Endodermal cell (in vitro differentiated cells): ENCODE measurements at places on chromosomes 11 and 22. TPM values are rescaled to one million over a fixed set of nuclear protein-coding genes. Genes with fewer than 3 reads are reported as not detected.

DNA sequence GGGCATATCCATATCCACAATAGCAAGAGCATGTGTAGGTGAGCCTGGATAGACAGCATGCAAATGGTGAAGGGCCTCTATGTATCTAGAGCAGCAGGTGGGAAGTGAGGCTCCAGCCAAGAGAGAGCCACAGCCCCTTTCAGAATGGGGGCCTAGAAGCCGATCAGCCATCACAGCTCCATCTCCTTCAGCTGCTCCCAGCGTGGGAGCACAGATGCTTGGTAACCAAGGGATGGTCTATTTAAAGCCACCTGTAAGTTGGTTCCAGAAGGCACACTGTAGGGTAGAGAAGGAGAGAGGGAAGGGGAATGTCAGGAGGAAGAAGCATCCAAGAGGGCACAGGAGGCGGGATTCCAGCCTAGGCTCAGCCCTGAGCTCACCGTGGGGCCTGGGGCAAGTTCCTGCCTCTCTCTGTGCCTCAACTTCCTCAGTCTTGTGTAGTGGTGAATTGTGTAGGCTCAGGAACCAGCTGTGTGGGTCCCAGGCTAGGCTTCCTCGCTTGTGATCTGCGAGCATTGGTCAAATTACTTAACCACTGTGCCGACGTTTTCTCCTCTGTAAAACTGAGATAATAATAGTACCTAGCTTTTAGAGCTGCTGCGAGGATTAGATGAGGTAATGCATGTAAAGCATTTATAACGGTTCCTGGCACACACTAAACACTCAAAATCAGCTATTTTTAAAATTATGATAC, 122.9 kb upstream of the NAV2 start:
- H3K27me3 ChIP-seq = no peaks in the 10 kb centered on the region
- no peak overlapping the region for H3K4me3 ChIP-seq
- H3K27ac ChIP-seq = no peak overlapping the region
- no peaks in the 10 kb centered on the region for H3K36me3 ChIP-seq
- no peak for DNase-seq
- H3K4me1 ChIP-seq = no peaks in the 10 kb centered on the region

DNA sequence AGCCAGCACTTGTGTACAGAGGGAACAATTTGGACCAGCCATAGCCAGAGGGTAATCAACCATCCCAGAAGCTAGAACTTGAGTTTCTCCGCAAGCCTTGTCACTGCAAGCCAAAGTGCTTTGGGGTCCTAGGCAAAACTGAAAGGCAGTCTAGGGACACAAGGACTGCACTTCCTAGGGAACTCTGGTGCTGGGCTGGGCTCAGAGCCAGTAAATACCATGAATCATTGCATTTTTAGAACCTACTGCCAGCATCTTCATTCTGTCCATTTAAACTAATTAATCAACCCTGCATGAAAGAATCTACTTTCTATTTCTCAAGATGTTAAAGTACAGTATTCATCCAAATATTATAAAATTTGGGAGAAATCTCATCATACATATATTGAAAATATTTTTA, 20.0 kb downstream of the PATE3 start:
- H3K4me3 ChIP-seq = no peak overlapping the region
- no peaks in the 10 kb centered on the region for H3K27me3 ChIP-seq
- no peak for DNase-seq

DNA sequence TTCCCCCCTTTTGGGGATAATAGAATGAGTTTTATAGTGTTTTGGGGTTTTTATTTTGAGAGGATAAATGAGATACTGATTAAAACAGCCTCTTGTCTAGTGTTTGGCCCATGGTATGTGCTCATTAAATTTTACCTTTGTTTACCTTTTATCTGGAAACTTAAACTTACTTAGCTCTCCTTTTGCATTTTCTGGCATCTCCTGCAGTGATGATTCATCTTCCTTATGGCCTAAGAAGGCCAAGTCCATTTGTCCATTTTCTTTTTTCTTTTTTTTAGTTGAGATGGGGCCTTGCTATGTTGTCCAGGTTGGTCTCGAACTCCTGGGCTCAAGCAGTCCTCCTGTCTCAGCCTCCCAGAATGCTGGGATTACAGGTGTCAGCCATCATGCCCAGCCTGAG, 156.3 kb downstream of the COMMD9 start:
- no peak overlapping the region for H3K27ac ChIP-seq
- H3K4me3 ChIP-seq = no peak overlapping the region
- peaks cover 14% of the 10 kb centered on the region for H3K4me1 ChIP-seq
- DNase-seq = no peak
- H3K27me3 ChIP-seq = no peaks in the 10 kb centered on the region
- H3K36me3 ChIP-seq = peaks cover 16% of the 10 kb centered on the region

- H3K36me3 ChIP-seq = peaks cover 33% of the 10 kb centered on the region
- H3K4me3 ChIP-seq = no peak overlapping the region
- peaks cover 22% of the 10 kb centered on the region for H3K4me1 ChIP-seq
- no peaks in the 10 kb centered on the region for H3K27me3 ChIP-seq
- no peak overlapping the region for H3K27ac ChIP-seq
Measured at GRCh38 chr11:102168481-102168880, 58.2 kb downstream of the YAP1 start.

DNA sequence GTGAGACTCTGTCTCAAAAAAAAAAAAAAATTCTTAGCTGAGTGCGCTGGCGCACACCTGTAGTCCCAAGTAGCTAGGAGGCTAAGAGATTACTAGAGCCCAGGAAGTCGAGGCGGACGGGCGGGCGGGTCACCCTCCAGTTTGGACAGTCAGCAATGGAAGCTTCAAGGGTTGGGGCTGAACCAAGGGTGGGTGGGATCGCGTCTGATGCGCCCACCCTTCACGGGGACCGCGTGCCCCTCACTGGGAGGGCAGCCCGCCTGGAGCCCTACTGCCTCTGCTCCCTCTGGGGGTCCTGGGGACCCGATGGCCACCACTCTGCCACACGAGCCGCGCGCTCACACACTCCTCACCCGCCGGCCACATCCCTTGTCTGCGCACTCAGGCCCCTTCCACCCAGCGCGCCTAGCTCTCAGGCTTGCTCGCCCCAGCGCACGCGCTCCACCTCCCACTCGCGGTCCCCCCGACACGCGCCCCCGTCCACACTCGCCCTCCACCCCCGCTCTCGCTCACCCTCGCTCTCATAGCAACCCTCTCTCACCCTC, 494 bp downstream of the CHID1 start:
- H3K4me3 ChIP-seq = peak overlapping the region; percentile 83
- no peak for DNase-seq
- peaks cover 6% of the 10 kb centered on the region for H3K4me1 ChIP-seq
- no peak overlapping the region for H3K27ac ChIP-seq
- H3K36me3 ChIP-seq = peaks cover 6% of the 10 kb centered on the region

DNA sequence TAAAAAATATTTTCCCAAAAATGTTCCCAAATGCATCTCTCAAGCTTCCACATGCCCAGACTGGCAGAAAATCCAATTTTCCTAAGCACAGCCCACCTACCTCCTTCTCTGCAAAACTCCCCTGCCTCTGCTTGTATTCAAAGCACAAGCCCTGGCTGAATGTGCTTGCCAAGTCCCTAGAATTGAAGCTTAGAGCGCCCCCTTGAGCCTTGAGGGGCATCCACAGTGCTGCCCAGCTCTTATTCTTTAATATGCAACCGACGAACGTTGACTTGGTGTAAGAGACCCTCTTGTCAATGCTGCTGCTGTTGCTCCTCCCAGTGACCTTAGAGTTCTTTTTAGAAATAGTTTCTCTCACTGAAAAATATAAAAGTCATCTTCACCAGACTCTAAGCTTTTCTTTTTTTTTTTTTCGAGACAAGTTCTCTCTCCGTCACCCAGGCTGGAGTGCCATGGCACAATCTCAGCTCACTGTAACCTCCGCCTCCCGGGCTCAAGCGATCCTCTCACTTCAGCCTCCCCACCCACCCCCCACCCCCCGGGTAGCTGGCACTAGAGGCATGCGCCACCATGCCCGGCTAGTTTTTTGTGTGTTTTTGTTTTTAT, 63.5 kb upstream of the CAPRIN1 start:
- no peaks in the 10 kb centered on the region for H3K36me3 ChIP-seq
- no peaks in the 10 kb centered on the region for H3K27me3 ChIP-seq
- H3K4me3 ChIP-seq = no peak overlapping the region

- H3K36me3 ChIP-seq = no peaks in the 10 kb centered on the region
- no peak for DNase-seq
- no peak overlapping the region for H3K27ac ChIP-seq
Measured at GRCh38 chr22:38172832-38173640, 8.6 kb downstream of the PLA2G6 start.

- no peaks in the 10 kb centered on the region for H3K27me3 ChIP-seq
- peaks cover 7% of the 10 kb centered on the region for H3K4me1 ChIP-seq
- peak; percentile 71 for DNase-seq
Measured at GRCh38 chr22:35838855-35839576, 121.3 kb downstream of the APOL5 start.

GRCh38 chr11:3849297-3849874, 6.1 kb upstream of the STIM1 start:
- H3K27me3 ChIP-seq = no peaks in the 10 kb centered on the region
- no peaks in the 10 kb centered on the region for H3K36me3 ChIP-seq
- no peak overlapping the region for H3K27ac ChIP-seq
- no peaks in the 10 kb centered on the region for H3K4me1 ChIP-seq

DNA sequence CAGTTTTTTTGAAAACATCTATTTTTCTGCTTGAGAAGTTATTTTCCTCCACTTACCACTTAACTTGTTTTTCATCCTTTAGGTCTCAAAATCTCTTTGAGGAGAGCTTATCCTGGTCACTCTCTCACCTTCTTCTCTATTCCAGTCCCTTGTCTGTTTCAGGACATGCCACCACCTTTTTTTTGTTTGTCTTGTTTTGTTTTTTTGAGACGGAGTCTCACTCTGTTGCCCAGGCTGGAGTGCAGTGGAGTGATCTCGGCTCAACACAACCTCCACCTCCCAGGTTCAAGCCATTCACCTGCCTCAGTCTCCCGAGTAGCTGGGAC, 4.6 kb upstream of the BCL2L13 start:
- H3K27me3 ChIP-seq = no peaks in the 10 kb centered on the region
- H3K27ac ChIP-seq = no peak overlapping the region
- DNase-seq = no peak
- H3K4me1 ChIP-seq = no peaks in the 10 kb centered on the region
- H3K4me3 ChIP-seq = no peak overlapping the region

- H3K4me3 ChIP-seq = peak overlapping the region; percentile 92
- no peak for DNase-seq
- H3K27me3 ChIP-seq = peaks cover 7% of the 10 kb centered on the region
- no peak overlapping the region for H3K27ac ChIP-seq
- peaks cover 39% of the 10 kb centered on the region for H3K4me1 ChIP-seq
Measured at GRCh38 chr11:128520888-128521681, 66.3 kb downstream of the ETS1 start.

GRCh38 chr11:102144357-102145355, 34.4 kb downstream of the YAP1 start:
- no peak for DNase-seq
- no peak overlapping the region for H3K4me3 ChIP-seq
- H3K4me1 ChIP-seq = peaks cover 3% of the 10 kb centered on the region

- H3K27ac ChIP-seq = no peak overlapping the region
- H3K27me3 ChIP-seq = no peaks in the 10 kb centered on the region
Measured at GRCh38 chr11:62702246-62702645, 5.0 kb downstream of the BSCL2 start.

DNA sequence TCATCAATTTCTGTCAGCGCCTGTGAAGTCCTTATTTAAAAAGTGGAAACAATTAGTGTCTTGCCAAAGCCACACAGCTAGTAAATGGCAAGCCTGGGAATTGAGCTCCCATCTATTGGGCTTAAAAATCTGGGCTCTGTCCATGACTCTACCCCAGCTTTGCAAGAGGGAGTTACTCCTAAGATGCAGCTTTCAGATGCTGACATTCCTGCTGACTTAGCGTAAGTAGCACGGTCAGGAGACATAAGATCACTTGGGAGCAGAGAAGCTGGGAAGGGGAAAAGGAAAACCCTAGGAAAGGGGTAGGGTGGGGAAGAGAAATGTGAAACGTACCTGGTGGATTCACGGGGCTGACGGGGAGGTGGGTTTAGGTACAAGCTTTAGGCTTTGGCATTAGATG, 36.0 kb upstream of the OR4B1 start:
- no peaks in the 10 kb centered on the region for H3K4me1 ChIP-seq
- DNase-seq = no peak
- H3K36me3 ChIP-seq = no peaks in the 10 kb centered on the region

- peaks cover 19% of the 10 kb centered on the region for H3K4me1 ChIP-seq
- no peaks in the 10 kb centered on the region for H3K27me3 ChIP-seq
- no peaks in the 10 kb centered on the region for H3K36me3 ChIP-seq
- no peak for DNase-seq
Measured at GRCh38 chr11:102464037-102464436, 11.5 kb upstream of the TMEM123 start.

- peaks cover 12% of the 10 kb centered on the region for H3K4me1 ChIP-seq
- H3K27ac ChIP-seq = no peak overlapping the region
- H3K36me3 ChIP-seq = no peaks in the 10 kb centered on the region
- H3K27me3 ChIP-seq = no peaks in the 10 kb centered on the region
Measured at GRCh38 chr11:11290354-11290753, 62.7 kb downstream of the CSNK2A3 start.

DNA sequence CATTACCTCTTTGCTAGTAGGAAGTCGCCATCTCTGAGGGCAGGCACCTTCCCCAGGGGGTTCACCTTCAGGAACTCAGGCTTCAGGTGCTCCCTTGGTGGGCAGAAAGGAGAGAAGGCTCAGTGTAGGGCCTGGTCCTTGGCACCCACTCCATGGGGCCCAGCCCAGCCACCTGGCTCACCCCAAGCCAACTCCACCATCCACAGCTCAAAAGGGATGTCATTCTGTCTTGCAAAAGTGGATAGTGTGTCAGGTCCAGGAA, 2.7 kb upstream of the GSTT4 start:
- no peak for DNase-seq
- H3K27me3 ChIP-seq = no peaks in the 10 kb centered on the region
- no peak overlapping the region for H3K27ac ChIP-seq

DNA sequence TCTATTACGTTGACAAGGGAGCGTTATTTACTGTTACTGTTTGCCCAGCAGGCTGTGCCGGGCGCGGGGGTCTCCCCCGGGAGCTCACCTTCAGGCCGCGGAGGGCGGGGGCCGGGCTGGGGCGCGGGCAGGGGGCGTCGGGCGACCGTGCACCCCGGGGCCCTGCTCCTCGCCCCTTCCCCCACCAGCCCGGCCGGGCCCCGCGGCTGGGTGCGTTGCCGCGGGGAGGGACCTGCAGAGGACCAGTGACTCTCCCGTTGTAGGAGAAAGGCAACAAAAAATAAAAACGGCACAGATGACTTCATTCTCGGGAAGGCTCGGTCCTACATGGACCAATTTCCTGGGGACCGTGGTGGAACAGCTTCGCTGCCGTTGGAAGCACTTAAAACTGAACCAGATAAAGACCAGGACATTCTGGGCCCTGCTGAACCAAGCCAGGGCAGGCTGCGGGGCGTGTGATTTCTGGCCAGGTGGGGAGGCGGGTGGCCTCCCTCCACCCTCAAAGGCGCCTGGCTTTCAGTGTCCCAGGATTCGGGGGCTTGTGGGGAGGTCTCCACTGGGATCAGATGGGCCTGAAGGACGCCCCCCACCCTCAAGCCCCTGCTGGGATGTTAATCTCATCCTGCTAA, 57.4 kb downstream of the IGLL1 start:
- H3K27ac ChIP-seq = peak overlapping the region; percentile 100
- no peaks in the 10 kb centered on the region for H3K27me3 ChIP-seq
- no peak overlapping the region for H3K4me3 ChIP-seq
- peaks cover 17% of the 10 kb centered on the region for H3K4me1 ChIP-seq
- no peaks in the 10 kb centered on the region for H3K36me3 ChIP-seq
- DNase-seq = no peak

OR2AG2 gene
- total RNA-seq = 0.19 to 0.20 TPM in 2 of 3 replicates, not detected in the other

MRGPRE gene
- not detected in 2 replicates for total RNA-seq

PIWIL4 gene
- 0.80 to 1.4 TPM (median 0.82 TPM) in 3 replicates for total RNA-seq

OR51B4 gene
- total RNA-seq = not detected in 2 replicates

DRD2 gene
- total RNA-seq = 0.35 to 0.99 TPM (median 0.50 TPM) in 3 replicates

CXCR5 gene
- total RNA-seq = not detected in 3 replicates

NXPE4 gene
- not detected in 3 replicates for total RNA-seq

CDKN1C gene
- total RNA-seq = 36.6 to 86.6 TPM (median 37.6 TPM) in 3 replicates

TREH gene
- total RNA-seq = not detected in 3 replicates

ABCG4 gene
- total RNA-seq = 1.3 and 1.8 TPM in 2 replicates
